ENCODE measurements at places on chromosomes 7 and 10.

DNA sequence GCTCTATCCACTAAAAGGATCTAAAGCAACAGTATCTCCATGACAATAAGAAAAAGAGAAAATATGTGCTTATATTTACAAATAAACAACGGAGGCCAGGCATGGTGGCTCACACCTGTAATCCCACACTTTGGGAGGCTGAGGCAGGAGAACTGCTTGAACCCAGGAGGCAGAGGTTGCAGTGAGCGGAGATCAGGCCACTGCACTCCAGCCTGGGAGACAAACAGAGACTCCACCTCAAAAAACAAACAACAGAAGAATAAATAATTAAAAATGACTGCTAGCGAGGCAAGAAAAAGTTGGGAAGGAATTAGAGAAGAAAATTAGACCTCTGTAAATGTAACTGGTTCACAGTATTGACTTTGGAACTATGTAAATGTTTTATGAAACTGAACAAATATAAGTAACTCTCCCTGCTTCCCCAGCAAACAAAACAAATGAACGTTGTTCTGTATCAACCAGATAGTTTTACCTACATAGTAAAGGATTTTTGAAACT lies 17.1 kb downstream of the TRIM24 start:
- DNase-seq, result no peak

DNA sequence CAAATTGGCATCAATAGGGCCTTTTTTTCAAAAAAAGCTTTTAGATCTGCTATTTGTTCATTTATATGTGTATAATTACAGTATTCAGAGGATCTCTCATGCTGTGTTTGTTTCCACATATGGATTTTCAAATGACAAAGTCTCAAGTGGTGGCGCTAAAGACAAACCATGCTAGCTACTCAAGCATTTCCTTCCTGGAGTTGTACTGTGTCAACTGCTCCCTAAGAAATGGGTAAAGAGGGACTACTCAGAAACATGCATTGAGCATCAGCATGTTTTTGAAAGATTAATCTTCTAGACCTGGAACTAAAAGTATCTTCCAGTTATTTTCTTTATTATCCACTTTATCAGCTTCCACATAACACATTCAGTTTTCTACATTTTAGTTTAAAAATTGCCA lies 12.7 kb downstream of the CNTNAP2 start:
- no peak for DNase-seq

- no peak for DNase-seq
Measured at GRCh38 chr10:77932016-77932715, 5.6 kb upstream of the DLG5 start.

- DNase-seq, result no peak
Measured at GRCh38 chr7:150931199-150931869, 46.8 kb downstream of the KCNH2 start.

DNA sequence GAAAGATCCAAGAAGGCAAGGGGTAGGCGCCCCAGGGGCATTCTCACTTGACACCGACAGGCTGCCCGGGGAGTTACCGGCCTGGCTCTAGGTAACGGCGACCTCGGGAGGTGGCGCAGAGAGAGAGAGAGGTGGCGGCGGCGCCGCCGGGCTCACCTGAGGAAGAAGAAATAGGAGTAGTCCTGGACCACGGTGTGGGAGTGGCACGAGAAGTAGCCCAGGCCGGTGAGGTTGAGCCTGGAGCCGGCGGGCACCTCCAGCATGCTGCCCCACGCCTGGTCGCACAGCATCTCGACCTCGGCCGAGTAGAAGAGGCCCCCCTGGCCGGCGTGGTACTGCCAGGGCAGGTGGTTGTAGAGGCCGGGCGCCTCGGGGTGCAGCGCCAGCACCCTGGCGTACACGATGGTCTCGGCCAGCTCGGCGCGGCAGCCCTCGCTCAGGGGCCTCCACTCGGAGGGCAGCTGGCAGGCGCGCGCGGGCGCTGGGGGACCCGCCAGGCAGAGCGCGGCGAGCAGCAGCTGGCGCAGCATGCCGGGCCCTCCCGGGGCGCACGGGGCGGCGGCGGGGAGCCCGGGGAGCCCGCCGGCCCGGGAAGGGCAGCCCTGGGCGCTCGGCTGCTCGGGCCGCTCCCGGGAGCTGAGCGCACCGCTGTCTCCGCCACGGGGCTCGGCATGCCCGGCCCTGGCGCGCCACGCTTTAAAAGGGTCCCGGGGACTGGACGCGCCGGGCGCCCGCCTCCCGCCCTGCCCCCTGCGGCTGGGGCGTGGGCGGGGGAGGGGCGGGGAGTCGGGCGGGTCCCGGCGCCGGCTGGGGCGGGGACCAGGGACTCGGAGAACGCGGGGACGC lies at the start of gene CCDC3:
Gene CCDC3, minus strand, starts transcription at position 673 of the 846 bp plus-strand sequence. Its CDS starts 143 bp downstream, at position 530.
- no peak for DNase-seq

DNA sequence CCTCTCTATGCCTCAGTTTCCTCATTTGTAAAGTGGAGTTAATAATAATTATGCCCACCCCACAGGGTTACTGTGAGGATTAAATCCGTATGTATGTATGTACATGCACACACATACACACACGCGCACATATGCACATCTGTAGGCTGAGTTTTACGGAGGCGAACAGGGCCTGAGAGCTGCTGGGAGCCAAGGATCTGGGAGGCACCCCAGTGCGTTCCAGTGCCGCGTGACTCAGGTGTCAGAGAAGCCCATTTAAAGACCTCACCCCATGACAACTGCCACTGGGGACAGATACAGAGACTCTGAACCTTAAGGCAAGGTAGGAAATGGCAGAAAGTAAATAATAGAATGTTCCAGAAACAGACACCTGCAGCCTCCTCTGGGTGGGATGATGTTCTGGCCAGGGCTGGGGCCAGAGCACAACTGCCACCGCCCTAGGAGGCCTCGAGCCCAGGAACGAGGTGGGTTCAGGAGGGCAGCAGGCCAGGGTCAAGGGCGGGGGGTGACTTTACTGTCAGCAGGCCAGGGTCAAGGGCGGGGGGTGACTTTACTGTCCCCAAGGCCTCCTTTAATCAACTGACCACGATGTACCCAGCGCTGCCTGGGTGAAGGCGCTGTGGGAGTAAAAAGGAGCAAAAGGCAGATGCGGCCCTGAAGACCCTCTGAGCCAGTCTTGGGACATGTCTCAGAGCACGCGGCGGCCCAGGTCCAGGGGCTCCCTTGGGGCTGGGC lies 54.9 kb downstream of the PRKAG2 start:
- DNase-seq, result no peak

DNA sequence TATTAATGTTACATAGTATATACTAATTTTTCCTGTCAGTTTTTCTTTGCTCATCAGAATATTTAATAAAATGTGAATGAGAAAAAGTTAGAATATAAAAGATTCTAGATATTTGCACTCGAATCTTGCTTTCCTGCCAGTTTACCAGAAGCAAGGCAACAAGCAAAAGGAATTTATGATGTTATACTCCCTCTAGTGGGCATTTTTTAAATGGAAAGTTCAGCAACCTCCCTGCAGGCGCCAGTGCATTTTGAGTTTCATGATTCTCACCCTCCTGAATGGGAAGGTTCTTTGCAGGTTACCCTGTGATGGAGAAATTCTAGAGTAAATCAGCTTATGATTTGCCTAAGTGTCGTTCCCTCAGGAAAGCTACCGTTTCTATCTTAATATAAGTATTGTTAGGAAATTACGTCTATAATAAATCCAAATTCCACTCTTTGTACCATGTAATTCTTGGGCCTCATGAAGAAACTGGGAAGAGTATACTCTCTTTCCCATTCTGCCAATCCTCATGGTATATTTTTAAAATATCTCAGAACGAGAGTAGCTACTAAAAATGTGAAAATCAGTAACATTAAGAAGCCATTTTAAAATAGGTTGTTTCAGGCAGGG lies 350.0 kb downstream of the CRPPA start:
- peak; percentile 86 for DNase-seq

DNA sequence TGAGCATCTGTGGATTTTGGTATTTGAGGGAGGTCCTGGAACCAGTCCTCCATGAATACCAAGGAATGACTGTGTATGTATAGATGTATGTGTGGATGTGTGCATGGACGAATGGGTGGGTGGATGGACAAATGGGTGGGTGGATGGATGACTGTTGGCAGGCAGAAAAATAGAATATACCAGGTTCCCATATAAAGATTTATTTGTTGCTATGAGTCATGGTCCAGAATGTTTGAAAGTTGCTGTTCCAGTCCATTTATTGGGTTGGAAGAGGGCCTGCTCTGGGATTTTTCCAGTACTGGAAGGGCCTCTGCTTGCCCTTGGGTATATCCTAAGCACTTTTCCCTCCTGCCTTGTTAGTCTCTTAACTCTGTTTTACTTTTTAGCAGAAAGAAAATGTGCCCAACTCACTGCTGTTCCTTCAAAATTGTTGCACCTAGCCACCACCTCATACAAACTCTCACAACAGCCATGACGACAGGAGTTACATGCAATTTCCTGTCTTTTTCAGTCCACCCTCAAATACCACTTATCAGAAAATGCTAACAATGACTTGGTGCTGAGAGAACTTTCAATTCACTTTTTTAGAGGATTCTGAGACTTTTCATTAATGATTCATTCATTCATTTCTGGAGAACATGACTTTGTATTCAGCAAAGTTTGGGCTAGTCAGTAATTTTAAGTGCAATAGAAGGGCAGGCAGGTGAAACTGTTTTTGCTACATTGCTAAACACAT lies 108.1 kb downstream of the EEPD1 start:
- no peak for DNase-seq

- no peak for DNase-seq
Measured at GRCh38 chr10:118730756-118731456, 23.9 kb downstream of the CACUL1 start.

DNA sequence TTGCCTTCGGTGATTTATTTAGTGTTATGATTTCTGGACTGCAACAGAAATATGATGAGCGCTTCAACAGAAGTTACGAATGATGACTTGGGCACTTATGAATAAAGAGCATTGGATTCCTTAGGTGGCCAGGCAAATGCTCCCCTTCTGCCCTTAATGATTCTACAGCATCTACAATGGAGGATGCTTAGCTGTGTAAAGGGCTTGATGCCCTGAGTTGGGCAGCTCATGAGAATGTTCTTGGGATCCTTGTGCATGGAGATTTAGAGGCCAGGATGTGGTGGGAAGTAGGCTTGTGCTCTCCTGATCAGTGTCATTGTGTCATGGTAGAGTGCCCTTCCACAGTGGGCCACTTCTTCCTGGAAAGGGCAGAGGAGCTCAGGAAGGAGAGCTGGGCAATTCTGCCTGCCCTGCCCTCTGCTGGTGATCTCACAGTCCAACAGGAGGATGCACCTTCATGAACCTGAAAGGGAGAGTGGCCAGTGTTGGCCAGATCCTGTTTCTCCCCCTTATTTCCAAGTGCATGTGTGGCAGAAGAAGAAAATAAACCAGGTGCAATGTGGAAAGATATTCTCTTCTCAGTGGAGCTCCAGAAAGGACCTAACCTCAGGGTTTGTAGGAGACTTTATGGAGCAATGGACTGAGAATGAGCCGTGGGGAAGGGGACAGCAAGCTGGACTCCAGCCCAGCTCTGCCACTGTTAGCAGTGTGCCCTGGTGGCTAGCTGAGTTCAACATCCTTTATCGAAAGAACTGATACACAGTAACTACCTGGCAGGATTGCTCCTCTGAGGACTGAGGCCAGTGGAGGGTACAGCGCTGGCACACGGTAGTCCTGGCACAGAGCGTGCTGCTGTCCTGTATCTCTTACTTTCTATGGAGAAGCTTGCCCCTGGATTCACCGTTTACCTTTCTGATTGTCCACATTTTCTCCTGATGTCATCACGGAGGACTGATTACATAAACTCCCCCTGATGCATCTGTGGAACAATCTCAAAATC lies 182.9 kb downstream of the BMPER start:
- DNase-seq, result no peak

DNA sequence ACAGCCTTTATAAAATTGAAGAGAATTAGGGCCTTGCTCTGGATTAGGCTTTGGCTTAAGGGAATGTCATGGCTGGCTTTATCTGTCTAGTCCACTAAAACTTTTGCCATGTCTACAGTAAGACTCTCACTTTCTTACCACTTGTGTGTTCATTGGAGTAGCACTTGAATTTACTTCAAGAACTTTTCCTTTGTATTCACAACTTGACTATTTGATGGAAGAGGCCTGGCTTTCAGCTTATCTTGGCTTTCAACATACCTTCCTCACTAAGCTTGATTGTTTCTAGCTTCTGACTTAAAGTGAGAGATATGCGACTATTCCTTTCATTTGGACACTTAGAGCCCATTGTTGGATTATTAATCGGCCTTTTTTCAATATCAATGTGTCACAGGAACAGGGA lies 96.1 kb downstream of the TPST1 start:
- DNase-seq, result no peak

DNA sequence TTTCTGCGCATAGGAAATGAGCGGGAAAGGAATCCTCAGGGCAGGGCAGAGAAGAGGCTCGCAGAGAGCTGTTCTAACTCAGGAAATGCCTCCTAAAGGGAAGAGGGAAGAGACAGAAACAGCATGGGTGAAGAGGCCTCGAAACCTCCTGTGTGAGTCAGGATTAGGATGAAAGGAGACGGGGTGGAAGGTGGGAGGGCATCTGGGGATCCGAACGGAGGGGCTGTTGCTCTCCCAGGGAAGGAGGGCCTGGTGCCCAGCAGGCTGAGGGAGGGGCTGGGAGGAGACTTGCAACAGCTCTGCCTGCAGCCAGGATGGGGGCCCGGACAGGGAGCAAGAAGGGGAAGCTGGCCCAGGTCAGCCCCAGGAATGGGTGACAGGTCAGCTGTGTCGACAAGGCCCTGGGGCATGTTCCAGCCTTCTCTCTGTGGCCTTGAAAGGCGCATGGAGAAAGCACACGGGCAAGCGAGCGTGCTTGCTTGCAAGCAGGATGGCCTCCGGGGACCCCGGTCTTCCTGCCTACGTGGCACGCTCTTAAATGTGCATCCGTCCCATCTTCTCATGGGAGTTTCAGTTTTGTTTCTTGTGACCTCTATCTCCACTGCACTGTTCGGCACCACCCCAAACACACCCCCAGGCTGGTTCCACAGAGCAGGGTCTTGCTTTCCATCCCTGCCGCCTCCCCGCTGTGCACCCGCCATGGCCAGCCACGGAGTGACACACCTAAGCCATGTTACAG lies 63.5 kb downstream of the HIPK2 start:
- no peak for DNase-seq

GRCh38 chr7:105256761-105257231 lies 131.9 kb downstream of the SRPK2 start:
- no peak for DNase-seq
